Coronary artery (tissue), 2 donors: ENCODE measurements at places on chromosomes 6 and 20.

- DNase-seq, result no peak
Observed at GRCh38 chr6:24844061-24844460, 45.3 kb upstream of the ARMH2 start.

DNA sequence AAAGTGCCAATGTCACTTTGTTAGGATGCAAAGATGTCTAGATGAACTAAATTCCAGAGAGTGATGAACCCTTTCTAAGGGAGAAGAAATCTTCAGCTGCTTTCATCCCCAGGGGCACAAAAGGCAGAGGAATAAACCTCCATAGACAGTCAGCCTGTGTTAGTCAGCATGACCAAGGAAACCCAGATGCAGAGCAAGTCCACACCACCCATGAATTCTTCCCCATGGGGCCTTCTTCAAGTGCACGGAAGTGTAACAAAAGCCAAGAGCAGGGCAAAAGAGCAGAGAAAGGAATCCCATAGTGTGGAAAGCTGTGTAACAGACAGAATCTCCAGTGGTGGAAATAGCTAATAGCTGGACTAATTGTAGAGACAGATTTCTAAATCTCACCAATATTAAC is 50.0 kb downstream of the DCDC2 start:
- no peak for DNase-seq

- DNase-seq, result no peak
Observed at GRCh38 chr6:30793521-30794194, 49.3 kb upstream of the IER3 start.

DNA sequence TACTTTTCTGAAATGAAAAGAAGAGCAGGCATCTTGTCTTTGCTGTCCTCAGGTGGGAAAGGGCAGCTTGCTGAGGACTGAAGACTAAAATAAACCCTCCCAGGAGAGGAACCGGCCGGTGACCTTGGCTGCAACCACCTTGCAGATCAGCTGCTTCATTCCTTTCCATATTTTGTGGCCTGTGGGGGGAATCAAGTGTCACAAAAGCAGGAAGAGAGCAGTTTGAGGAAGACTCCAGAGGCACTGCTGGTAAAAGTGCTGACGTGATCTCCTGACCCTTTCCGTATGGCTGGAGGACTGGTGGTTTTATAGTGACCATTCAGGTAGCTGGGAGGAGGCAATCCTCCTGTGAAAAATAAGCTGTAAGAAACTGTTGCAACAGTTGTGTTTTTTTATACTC is 157.0 kb downstream of the PLCB4 start:
- DNase-seq, result no peak

GRCh38 chr6:167341665-167342655 is 17.1 kb downstream of the TTLL2 start:
- no peak for DNase-seq

DNA sequence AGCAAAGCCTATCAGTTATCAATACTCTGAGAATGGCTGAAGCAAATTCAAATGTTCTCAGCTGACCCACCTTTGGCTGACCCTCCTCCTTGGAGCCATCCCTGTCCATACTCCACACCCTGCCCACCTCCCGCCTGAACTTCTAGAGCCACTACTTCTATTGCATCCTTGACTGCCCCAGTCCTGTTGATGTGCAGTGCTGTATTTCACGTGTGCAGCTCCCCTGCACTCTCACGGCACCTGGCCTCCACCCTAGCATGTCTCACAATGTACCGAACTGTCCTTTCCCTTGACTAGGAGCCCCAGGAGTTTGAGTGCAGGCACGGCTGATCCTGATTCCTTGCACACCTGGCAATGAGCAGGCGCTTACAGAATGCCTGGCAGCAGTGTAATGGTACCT is 7.0 kb downstream of the CPXM1 start:
- DNase-seq, result no peak
